ENCODE measurements at places on chromosomes 12 and 14.

DNA sequence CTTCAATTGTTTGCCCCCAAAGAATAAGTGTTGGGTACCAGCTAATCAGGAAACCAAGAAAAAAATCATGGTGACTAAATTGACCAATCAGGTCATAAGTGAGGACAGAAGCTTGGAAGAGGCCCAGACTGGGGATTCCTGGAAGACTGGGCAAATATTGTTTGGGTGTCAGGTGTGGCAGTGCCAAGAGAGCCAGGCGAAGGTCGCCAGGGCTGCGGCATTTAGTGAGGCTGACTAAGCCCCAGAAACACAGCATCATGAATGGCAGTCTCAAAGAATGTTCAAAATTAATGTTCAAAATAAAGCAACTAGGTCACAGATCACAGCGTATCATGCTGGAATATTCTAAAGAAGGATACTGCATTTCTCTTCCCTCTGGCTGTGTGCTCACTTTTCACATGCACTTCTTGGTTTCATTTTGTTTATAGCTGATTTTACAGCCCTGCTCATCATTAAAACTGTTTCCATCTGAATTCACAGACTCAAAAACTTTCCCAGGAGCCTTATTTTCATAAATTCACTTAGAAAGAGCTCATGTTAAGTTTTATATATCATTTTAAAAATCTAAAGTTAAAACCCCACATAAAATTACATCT, 85.3 kb upstream of the OVCH1 start:
- no peak for DNase-seq

DNA sequence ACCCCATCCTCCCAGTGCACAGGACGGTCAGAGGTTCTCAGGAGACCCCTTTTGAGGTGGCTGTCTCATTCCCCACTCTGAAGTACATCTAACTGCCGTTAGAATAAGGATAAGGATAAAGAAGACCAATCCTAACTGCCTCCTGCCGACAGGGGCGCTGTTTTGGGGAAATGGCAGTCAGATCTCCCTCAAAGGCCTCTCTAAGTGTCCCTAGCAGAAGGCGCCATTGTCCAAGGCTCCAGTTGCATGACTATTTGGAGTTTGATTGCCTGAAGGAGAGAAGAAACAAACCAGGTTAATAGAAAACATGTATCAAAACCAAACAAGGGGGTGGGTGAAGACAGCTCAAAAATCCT, 29.1 kb upstream of the KLRB1 start:
- DNase-seq = no peak

GRCh38 chr14:94395282-94395887, 7.0 kb upstream of the SERPINA1 start:
- DNase-seq = no peak

DNA sequence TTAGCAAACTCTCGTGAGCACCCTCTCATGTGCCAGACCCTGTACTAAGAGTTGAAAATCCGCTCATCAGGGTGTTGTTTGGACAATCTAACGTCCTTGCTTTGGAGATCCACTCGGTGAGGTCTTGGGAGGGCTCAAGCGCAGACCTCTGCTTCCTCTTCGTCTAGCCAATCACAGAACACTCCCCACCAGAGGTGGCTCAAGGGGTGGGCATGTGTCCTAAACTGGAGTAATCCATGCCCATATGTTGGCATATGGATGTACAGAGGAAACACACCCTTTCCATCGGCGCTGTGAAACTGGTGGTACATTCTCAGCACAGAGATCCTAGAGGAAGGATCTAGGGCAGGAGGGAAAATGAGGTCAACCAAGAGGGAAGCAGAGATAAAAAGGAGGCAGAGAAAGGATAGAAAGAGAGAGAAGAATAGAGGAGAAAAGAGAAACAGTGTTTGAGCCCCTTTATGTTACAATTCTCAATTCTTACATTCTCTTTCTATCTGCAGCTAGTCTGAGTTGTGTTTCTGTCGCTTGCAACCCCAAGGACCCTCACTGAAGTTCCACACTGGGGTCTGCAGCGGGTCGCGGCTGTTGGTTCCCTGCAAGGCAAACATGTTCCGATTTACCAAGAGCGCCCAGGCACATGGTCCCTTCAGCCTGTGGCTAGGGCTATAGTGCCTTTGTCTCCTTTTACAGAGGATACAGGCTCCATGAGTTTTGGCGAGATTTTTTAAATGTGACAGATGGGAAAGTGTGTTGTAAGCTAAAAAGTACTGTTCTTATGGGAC, 40.5 kb downstream of the DLK1 start:
- DNase-seq = no peak

GRCh38 chr12:45348986-45349385, 133.1 kb downstream of the ANO6 start:
- no peak for DNase-seq

DNA sequence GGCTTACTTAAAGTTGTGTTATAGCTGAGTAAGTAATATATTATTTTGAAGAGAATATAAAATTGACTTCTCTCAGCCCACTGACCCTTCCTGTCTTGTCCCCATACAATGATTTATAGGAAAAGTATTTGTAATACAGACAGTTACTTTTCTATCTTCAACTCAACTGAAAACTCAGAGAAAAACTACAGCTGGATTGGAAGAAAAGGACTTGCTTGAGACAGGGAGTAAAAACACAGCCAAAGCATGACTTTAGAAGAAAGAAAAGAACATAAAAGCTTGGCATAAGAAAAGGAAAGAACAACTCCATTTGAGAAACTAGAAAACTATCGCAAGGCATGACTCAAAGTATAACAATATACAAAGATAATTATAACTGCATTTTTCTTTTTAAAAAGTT, 57.5 kb downstream of the MSRB3 start:
- DNase-seq = no peak

DNA sequence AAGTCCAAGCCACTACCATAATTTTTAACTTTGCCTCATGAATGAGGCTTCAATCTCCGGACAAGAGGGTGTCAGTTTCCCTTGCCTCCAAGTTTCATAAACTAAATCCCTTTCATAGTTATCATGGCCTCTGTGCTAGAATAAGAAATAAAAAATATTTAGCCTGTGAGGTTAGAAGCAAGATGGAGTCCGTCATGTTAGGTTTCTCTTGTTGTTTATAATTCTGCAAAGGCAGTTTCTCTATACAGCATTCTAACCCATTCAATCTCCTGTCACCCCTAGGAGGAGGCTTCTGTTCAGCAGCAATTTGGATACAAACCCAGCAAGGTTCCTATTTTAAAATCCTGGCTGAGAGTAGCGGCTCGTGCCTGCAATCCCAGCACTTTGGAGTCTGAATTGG, 15.8 kb upstream of the RAN start:
- no peak for DNase-seq

- DNase-seq = no peak
Measured at GRCh38 chr14:52000019-52000582, 10.8 kb downstream of the RTRAF start.

DNA sequence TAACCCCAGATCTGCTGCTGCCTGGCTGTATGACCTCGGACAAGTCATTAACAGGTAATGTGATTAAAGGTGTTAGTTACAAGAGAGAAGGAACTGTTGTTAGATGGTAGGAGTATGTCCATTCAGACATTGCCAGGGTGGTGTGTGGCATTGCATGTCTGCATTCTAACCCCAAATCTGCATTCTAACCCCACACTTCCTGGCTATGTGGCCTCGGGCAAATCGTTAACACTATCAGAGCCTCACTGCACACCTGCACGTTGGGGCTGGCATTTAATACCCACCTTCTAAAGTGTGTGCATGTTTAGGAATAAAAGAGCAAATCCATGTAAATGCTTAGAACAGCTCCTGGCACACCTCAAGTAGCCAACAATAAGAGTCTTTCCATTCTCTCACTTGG, 46.4 kb downstream of the CHST11 start:
- DNase-seq = no peak

DNA sequence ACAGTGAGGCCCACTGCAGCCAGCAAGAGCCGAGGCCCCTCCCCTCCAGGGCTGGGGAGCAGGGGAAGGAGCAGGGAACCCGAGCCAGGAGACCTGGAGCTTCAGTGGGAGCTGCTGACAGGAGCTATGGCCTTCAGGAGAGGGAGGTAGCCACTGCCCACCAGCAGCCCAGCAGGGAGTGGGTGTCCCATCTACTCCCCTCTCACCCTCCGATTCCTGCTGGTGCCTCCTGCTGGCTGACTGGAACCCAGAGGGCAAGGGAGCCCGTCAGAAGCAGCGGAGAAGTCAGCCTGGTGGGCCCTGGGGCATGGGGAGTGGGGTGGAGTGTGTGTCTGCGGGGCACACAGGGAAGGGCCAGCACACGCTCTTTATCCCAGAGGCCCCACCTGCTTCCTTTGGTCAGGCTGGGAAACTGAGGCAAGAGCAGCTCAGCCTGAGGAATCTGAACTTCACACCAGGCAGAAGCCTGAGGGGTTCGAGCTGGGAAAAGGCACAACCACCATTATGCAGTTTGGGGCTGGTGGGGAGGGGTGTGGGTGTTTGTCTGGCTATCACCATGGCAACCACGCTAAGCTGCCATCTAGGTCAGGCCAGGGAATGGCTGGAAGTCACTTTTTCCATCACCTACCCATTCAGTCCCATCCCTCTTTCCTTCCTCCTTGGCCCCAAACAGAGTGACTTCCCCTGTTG, 36.8 kb upstream of the PLEKHG6 start:
- DNase-seq = no peak

DNA sequence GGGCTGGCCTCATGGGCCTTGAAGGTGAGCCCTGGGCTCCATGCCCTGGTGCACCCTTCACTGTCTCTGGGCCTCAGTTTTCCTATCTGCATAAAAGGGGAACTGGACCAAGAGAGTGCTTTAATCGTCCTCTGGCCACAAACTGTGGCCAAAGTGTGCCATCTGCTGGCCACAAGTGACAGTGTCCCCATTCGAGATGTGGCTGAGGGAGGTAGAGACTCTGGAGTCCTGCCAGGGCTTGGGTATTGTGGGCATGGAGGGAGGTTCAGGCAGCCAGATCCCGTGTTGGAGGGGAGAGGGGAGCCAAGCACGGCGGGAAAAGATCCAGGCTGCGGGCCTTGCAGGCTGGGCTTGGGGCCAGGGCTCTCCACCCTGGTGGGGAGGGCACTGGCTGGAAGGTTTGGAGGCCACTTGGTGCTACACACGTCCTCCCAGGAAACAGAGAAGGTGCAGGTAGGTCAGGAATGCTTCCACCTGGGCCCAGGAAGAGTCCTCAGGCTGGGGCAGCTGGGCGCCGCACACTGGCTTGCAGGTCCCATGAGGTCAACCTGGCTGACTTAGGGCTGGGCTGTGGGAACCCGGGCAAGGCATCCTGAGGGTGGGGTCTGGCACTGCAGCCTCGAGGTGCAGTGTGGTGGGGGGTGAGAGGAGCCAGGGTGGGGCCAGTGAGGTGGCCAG, 7.3 kb upstream of the KIF26A start:
- peak; percentile 73 for DNase-seq

DNA sequence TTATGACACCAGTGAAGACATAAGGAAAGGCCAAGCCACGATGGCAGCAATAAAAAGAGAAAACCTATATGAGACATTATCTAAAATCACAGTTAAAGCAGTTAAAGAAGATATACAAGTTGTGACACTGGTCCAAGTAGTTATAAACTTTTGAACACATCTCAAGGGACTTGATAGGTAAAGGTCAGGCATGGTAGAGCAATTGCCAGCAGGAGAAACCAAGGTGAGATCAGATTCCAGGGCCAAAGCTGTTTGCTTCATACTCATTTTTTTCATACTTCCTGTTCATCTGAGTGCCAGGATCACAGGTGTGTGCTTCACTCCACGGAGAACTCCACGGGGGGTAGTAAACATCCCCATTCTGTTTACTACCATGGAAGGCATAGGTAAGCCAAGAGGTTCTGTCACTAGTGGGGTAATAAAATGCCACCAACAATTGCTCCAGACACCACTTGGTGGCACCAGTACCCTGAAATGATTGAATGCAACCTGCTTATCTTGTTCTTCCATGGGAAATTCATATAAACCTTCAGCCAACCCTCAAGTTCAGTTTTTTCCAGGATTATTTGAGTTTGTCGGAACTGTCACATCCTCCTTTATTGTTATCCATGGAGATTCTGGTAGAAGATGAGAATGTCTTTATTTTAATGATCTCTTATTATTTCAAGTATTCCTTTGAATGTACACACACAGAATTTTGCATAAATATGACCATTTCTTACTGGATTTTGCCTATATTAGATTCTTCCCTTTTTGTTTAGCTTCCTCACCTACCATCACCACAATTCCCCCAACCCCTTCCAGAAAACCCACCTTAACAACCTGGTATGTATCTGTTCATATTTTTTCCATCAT, 59.2 kb upstream of the TSPAN8 start:
- DNase-seq = peak; percentile 41

- DNase-seq = no peak
Measured at GRCh38 chr12:848173-848865, 95.9 kb downstream of the WNK1 start.

DNA sequence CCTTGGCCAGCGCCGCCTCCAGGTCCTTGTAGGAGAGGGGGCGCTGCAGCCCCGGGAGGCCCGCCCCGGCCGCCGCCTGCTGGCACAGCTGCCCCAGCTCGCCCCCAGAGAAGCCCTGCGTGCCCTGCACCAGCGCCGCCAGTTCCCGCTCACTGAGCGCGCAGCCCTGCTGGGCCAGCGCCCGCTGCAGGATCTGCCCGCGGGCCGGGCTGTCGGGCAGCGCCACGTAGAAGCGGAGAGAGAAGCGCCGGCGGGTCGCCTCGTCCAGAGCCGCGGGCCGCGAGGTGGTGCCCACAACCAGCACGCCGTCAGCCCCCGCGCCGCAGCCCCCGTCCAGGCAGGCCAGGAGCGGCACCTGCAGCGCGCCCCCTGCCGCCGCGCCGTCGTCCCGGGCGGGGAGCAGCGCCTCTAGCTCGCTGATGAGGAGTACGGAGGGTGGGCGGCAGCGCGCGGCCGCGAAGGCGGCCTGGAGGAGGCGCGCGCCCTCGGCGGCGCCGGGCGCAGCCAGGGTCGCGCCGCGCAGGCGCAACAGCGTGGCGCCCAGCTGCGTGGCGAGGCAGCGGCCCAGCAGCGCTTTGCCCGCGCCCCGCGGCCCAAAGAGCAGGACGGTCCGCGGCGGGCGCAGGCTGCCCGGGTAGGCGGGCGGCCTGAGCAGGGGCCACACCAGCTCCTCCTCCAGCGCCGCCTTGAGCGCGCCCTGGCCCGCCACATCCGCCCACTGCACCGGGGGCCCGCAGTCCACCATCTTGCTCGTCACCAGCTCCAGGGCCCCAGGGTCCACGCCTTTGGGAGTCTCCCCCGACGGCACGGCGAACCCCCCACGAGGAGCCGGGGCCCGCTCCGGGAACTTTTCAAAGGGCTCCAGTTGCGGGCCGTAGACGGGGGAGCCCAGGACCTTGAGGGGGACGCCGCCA, 27.7 kb downstream of the FIGNL2 start:
- DNase-seq = peak; percentile 80

- no peak for DNase-seq
Measured at GRCh38 chr14:32611752-32612151, 282.7 kb downstream of the AKAP6 start.

- DNase-seq = no peak
Measured at GRCh38 chr12:51845482-51845881, 3.0 kb downstream of the FIGNL2 start.

DNA sequence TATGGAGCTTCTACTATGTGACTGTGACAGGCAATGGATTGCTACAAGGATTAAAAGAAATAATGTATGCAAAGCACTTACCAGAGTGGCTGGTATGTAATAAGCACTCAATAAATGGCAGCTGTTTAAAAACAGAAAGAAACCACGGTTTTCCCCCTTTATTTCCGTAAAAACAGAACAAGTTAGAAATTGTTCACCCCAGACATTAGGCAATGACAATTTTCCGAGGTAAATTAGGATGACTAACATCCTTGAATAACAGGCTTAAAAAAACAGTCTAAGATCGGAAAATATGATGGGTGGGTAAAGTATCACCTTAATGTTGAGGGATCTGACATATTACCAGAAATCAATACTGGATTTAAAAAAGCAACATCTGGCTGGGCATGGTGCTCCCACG, 20.9 kb upstream of the CNIH1 start:
- no peak for DNase-seq

GRCh38 chr12:16158050-16158449, 119.4 kb downstream of the SLC15A5 start:
- DNase-seq = no peak
